Left lobe of liver (tissue), 2 donors: ENCODE measurements at places on chromosomes 11 and 22.

GRCh38 chr22:24961217-24961844 is 8.8 kb downstream of the KIAA1671 start:
- DNase-seq: no peak

GRCh38 chr11:28009388-28009787 is 98.6 kb downstream of the KIF18A start:
- DNase-seq: no peak

DNA sequence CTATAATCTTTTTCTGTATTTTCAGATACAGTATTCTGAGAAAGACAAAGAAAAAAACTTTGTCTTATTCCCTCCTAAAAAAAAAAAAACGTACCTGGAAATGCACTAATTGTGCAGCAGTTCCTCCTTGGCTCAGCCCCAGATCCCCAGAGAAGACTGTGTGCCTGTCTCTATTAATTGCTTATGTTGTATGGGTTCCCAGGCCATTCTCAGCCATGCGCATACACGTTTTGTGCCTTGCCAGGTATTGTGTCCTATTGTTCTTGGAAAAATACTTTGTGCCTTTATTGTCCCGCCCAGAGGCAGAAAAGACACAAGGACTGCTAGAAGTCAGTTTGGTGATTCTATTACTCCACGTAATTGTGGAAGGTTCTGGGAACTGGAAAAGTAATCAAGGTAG is 91.2 kb downstream of the PIWIL4 start:
- no peak for DNase-seq

GRCh38 chr11:64644647-64645275 is 53.7 kb downstream of the SLC22A12 start:
- no peak for DNase-seq

DNA sequence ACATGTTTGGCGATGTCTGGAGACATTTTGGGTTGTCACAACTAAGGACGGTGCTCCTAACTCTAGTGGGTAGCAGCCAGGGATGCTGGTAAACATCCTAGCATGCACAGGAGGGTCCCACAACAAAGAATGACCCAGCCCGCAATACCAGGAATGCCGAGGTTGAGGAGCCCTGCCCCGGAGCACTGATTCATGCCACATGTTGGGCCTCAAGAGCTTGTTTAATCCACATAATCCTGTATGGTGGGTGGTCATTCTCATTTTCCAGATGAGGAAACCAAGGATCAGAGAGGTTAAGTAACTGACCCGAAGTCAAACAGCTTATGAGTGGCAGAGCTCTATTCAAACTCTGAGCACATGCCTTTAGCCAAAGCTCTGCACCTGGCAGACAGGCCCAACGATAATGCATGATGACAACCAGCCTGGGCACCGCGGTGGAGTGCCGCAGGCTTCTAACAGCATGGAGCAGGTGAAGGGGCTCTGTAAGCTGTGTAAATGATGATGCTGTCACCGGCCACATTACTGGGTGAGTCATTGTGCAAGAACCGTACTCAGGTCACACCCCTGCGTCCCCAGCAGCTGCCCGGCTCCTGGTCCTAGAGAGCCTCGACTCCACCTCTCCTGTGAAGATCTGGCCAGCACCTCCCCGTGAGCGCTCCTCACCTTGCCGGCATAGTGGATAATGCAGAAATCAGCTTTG is 58.6 kb downstream of the APOL1 start:
- no peak for DNase-seq

GRCh38 chr22:30435674-30436126 is 10.1 kb downstream of the MTFP1 start:
- no peak for DNase-seq

GRCh38 chr11:45885921-45886721 is 670 bp downstream of the MAPK8IP1 start:
- DNase-seq: no peak

- DNase-seq: peak; percentile 85
These were observed 26.9 kb downstream of the SIK3 start for GRCh38 chr11:117071344-117071787.

DNA sequence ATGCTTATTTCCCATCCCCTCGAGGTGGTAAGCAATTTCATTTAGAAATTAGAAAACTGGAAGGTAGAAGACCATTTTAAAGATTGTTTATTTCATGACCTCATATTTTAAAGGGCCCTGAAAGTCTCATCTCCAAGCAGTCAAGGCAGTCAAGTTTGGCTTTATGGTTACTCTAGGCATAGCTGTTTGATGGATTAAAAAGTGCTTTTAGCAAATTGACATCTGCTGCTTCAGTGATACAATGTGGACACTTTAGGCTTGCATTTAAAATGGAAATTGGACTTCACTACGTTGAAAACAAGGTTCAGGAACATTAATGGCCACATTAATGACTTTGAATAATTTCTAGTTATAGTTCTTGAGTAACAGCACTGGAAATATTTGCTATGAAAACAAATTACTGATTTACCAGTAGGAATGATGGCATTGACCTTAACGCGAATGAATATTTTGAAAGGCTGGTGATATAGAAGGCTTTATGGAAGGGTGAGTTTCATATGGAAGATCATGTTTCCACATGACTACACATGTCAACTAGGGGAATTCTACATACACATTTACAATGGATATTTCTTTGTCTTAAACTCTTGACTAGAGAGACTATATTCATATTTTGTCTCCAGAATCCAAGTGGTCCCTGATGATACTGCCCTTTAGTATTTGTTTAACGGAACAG is 873.5 kb downstream of the JRKL start:
- no peak for DNase-seq

- no peak for DNase-seq
These were observed 10.9 kb upstream of the MPEG1 start for GRCh38 chr11:59223611-59224010.

GRCh38 chr11:36343436-36343835 is 47.3 kb downstream of the PRR5L start:
- DNase-seq: no peak

DNA sequence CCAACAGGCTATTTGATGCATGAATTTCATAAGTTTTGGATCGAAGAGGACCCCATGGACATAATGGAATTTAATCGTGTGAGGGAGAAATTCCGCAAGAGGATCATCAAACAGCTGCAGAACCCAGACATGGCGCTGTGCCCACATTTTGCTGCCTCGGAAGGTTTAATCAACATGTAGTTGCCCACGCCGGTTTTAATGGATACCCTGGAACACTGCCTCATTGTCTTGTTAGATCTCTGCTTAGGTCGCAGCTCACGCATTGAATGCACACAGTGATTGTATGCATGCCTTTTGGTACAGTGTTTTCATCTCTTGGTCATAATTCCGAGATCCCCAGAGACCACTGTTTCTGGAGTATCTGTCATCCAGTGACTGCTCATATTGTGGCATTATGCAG is 46.8 kb downstream of the SLN start:
- DNase-seq: no peak

DNA sequence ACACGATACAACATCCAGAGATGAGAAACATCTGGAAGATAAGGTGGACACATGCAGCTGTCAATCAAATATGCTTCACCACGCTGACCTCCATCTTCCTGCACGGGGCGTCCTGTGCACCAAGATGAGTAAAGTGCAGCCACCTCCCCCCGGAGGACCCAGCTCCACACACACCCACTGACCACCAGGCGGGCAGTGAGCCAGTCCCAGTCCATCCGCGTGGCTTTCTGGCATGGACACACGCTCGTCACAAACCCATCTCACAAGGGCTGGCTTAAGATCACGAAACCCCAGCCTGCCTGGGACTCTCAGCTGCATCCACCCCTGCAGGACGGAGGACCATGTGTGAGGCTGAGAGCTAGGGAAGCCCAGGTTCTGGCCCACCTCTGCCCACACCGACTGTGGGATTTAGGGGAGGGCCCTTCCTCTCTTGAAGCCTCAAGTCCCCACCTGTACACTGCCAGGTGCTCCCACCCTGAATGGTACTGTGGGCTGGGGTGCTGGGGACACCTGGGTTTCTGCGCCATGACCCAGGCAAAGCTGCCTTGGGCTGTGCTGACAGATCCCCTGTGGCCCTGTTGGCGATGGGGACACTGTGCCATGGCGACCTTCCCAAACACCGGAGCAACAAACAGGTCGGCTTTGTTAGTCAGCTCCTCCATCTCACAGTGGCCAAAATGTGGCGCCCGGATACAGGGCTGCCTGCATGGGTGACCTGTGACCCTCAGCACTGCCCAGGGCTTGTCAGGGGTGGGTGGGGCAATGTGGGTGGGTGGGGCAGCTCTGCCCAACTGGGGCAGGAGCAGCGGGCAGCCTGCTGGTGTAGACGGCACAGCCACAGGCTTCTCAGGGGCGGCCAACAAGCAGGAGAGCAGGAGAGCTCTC is 629.0 kb downstream of the TBC1D22A start:
- DNase-seq: no peak

DNA sequence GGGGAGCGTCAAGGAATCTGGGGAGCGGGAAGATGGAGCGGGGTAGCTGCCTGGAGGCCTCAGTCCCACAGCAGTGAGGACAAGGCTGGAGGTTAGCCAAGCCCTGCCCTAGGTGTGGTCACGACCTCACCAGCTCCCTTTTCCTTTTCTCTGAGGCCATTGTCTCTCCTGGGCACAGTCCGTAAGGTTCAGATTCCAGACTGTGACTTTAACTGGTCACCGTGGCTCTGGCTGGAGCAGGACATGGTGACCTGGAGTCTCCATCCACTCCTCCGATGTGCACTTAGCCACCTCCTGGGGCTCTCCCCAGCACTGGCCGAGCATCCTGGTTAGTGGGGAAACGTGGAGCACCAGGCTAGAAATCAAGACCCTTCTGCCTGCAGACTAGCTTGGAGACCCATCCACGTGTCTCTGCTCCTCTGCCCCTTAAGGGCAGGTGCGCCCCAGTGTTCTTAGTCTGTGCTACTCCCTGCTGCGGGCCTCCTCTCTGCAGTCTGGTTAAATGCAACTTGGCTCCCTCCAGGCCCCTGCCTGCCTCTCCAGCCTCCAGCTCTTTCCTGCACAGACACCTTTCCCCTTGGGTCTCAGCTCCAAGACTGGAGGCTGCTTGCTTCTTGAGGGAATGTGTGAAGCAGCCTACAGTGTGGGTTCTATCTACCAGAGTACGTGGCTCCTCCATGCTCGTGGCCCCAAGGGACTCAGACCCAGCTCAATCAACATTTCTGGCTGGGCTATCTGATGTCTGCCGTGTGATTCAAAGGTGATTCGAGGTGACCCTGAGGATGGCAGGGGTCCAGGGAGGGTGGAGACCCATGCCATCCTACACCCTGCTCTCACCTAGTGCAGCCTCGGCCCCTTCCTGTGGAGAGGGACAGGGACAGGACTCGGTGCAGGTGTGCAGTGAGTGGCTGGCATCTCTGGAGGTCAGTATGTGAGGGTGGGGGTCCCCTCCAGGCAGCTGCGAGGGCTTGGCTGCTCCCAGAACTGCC is 5.2 kb downstream of the SLC25A1 start:
- no peak for DNase-seq

GRCh38 chr11:86676533-86677154 is 4.2 kb upstream of the ME3 start:
- DNase-seq: no peak

DNA sequence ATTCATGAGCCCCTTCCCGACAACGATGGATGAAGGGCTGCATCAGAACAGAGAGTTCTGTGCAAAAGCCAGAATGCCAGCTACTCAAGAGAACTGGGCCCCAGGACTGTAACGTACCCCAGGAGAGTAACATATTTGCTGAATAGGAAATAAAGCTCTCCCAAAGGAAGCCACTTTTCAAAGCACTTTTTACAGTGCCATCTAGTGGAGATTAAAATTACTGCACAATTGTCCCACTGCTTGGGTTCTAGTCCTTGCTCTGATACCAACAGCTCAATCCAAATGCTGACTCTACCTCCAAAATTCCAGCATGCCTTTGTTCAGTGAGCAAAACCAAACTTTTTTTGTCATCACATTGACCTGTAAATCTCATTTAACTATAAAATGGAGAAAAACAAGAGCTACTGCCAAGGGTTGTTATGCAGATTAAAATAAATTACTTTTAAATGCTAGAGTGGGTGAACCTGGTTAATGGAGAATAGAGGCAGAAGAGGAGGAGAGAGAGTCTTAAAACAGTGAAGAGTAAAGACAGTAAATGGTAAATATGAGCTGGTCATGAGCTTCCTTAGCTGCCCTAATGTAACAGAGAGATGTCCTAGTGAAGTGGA is 87.6 kb upstream of the FSHB start:
- no peak for DNase-seq

- DNase-seq: no peak
These were observed 14.8 kb upstream of the RBM4B start for GRCh38 chr11:66692446-66692845.

DNA sequence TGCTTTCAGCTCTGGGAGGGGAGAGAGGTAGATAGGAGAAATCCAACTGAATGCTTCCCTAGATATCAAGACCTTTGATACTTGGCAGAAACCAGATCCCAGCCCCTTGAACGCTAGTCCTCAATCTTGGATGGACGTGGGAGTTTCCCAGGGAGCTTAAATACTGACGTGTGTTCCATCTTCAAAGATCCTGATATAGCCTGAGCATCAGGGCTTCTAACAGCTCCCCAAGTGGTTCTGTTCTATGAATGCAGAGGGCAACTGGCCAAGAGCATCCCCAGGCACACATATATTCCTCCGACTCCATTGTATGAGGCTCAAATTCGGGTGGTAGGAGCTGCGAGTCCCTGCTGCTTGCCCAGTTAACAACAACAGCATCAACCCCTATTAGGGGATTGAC is 8.7 kb upstream of the ACCS start:
- no peak for DNase-seq
